Activated CD8-positive, alpha-beta T cell treated with anti-CD3 and anti-CD28 coated beads, Interleukin-2, amount 10 ng/mL, durations not matched to agents 7 days and 5 days (primary cell): ENCODE measurements at places on chromosomes 16 and 17. TPM values are rescaled to one million over a fixed set of nuclear protein-coding genes. Genes with fewer than 3 reads are reported as not detected.

- no peak overlapping the region for H3K27ac ChIP-seq
- no peak for DNase-seq
- H3K36me3 ChIP-seq = no peaks in the 10 kb centered on the region
- H3K4me3 ChIP-seq = no peak overlapping the region
Measured at GRCh38 chr16:27859020-27859419, 204.5 kb downstream of the GSG1L start.

DNA sequence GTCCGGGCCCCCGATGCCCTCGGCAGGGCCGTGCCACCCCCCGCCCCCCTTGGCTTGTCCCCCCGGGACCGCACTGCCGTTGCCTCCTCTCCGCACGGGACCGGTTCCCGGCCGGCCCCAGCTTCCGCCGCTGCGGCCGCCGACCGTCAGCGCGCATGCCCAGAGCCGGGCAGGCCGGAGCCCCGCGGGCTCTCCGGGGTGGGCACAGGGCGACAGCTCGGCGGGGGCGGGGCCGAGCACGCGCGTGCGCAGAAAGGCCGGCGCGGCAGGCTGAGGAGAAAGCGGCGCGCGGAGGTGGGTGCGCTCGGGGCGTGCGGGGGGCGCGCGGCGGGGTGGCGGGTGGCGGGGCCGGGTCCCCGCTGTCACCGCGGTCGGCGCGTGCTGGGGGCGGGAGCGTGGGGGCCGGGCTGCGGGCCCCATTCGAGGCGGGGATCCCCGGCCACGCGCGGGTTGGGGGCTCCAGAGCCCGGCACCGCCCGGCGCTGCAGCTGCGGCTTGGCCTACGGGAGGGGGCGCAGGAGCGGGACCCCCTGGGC lies at the start of gene TBC1D24:
TSS of gene TBC1D24 (plus strand) at position 251 of the 536 bp plus-strand sequence. CDS start 21,022 bp downstream, outside the sequence.
- peaks cover 17% of the 10 kb centered on the region for H3K27me3 ChIP-seq
- peak; percentile 85 for DNase-seq
- peak within 1 kb of the TSS; percentile 73 for H3K27ac ChIP-seq
- peak within 1 kb of the TSS; percentile 77 for H3K4me3 ChIP-seq

DNA sequence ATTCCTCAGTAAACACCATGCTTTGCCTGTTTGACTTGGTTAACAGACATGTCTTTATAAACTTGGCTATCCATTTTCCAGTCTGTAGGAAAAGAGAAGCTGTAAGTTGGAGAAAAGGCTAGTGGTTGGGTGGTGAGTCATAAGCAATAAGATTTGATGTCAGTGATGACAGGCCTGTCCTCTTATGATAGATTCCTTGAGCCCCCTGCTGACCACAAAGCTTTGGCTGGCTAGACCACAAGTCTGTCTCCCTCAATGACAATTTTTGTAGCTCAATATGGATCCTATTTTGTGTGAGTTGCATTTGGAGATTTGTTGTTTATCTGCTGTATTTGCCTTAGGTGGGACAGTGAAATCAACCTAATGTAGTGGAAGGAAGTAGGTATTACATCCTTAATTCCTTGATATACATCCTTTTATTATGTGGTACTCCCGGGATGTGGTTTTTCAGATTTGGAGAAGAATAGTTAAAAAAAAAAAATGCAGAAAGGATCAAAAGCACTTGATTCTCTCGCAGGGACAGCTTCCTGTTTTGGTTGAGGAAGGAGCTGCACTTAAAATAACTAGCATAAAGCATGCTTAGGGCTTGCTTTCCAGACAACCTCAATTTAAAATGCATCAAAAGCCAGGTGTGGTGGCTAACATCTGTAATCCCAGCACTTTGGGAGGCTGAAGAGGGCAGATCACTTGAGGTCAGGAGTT lies 67.4 kb downstream of the SIAH1 start:
- H3K27ac ChIP-seq = peak overlapping the region; percentile 75
- peak; percentile 36 for DNase-seq
- no peaks in the 10 kb centered on the region for H3K27me3 ChIP-seq

DNA sequence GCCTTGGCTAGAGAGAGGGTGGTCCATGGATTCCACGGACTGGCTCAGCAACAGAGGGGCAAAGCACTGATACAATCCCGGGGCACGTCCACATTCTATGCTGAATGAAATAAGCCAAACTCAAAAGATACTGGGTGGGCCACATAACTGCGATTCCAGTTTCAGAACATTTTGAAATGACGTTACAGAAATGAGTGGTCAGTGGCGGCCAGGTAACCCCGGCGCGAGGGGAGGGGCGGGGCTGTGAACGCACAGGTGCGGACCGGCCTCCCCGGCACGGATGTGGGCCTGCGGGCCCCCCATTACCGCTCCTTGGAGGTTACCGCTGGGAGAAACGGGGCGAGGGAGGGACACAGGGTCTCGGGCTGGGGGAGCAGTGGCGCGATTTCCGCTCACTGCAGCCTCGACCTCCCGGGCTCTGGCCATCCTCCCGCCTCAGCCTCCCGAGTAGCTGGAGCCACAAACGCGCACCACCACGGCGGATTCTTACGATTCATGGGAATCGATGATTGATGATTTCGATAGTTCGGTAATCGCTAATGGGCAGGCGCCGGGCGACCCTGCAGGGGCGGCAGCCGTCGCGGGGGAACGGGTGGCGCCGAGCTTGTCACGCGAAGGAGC lies 559 bp downstream of the MVD start:
- peaks cover 22% of the 10 kb centered on the region for H3K36me3 ChIP-seq
- DNase-seq = peak; percentile 37
- H3K4me1 ChIP-seq = peaks cover 24% of the 10 kb centered on the region
- H3K27ac ChIP-seq = peak overlapping the region; percentile 90

Gene LITAFD
- total RNA-seq = not detected

Gene OR4D1
- total RNA-seq = 0.50 TPM

Gene C16orf46
- 0.23 TPM for total RNA-seq

Gene NCBP3
- 42.6 TPM for total RNA-seq
